ENCODE measurements at places on chromosomes 7 and 10. TPM values are rescaled to one million over a fixed set of nuclear protein-coding genes. Genes with fewer than 3 reads are reported as not detected.
A peak's percentile ranks its signal among the peaks of the same experiment; 100 is the strongest.

DNA sequence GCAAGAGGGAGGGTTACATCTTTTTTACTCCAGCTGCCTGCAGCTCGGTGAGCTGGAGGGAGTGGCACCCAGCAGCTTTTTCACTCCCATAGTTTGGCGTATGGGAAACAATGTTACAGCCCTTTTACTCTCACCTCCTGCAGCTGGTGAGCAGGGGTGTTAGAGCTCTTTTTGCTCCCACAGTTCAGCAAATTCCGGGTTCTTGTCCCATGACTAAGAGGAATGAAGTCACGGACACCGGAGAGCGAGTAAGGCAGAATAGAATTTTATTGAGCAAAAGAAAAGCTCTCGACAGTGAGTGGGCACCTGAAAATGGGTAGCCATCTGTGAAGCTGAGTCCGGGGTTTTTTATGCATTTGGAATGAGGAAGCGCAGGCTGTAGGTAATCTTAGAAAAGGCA is 446.6 kb downstream of the GFRA1 start:
- no peak overlapping the region for H3K4me3 ChIP-seq
- no peak overlapping the region for H3K27ac ChIP-seq
- DNase-seq, result peak; percentile 42
- H3K36me3 ChIP-seq, result no peaks in the 10 kb centered on the region
- no peaks in the 10 kb centered on the region for H3K27me3 ChIP-seq

- no peaks in the 10 kb centered on the region for H3K27me3 ChIP-seq
- DNase-seq, result no peak
Observed at GRCh38 chr10:66951896-66952295, 26.1 kb downstream of the LRRTM3 start.

- peaks cover 2% of the 10 kb centered on the region for H3K4me1 ChIP-seq
- no peaks in the 10 kb centered on the region for H3K36me3 ChIP-seq
- peaks cover 51% of the 10 kb centered on the region for H3K27me3 ChIP-seq
- no peak for DNase-seq
- no peak within 1 kb of the TSS for H3K4me3 ChIP-seq
Observed at GRCh38 chr10:70441161-70441894, at the start of gene NODAL. Gene NODAL, minus strand, starts transcription at chr10:70441681. Its CDS starts 14 bp downstream, at chr10:70441667.

DNA sequence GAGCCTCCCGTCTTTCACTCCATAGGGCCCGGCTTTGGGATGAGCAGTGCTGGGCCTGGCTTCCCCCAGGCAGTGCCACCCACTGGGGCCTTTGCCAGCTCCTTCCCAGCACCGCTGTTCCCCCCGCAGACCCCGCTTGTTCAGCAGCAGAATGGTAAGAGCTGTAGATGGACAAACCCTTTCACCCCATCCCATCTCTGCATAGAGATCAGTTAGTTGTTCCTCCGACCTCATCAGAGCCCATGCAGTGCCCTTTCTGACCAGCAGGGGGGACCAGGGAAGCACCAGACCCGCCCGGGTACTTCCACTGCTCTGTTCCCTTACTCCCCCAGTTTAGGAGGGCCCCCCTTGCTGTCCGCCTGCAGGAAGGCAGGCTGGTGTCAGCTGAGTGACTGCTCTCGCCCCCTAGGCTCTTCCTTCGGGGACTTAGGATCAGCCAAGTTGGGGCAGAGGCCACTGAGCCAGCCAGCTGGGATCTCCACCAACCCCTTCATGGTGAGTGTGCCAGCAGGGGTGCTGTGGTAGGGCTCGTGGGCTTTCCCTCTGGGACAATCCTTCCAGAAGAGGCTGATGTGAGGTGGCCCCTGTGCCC is 9.8 kb downstream of the SAP25 start:
- no peak overlapping the region for H3K4me3 ChIP-seq
- H3K36me3 ChIP-seq, result no peaks in the 10 kb centered on the region
- peak; percentile 63 for DNase-seq
- H3K4me1 ChIP-seq, result peaks cover 2% of the 10 kb centered on the region
- H3K27ac ChIP-seq, result no peak overlapping the region
- no peaks in the 10 kb centered on the region for H3K27me3 ChIP-seq

DNA sequence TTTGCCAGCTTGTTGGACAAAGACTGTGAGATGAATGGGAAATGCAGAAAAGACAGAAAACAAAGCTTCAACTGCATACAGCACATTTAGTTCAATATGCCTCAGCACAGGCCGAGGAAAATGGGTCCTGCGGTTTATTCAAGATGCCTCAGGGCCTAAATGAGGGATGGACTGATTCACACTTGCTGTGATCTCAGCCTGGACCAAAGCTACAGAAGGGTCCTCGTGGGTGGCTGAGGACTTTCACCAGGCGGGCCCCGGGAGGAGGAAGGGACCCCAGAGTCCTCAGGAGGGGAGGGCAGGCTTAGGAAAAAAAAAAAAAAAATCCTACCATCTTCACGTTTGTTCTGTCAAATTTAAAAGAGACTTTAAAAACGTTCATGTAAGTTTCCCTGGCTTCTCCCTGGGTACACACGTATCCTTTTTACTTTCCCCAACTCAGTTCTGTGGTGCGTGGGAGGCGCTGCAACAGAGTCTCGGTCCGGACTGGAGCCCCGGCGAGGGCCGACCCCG is 624 bp upstream of the ZNF783 start:
- H3K4me1 ChIP-seq, result peaks cover 7% of the 10 kb centered on the region
- peaks cover 12% of the 10 kb centered on the region for H3K36me3 ChIP-seq
- H3K27ac ChIP-seq, result peak overlapping the region; percentile 54
- peak; percentile 52 for DNase-seq
- H3K4me3 ChIP-seq, result peak overlapping the region; percentile 61

- DNase-seq, result peak; percentile 16
- H3K27ac ChIP-seq, result peak overlapping the region; percentile 48
- H3K4me3 ChIP-seq, result no peak overlapping the region
- H3K4me1 ChIP-seq, result peaks cover 32% of the 10 kb centered on the region
- peaks cover 56% of the 10 kb centered on the region for H3K36me3 ChIP-seq
Observed at GRCh38 chr10:3777981-3778691, 6.9 kb downstream of the KLF6 start.

GRCh38 chr7:155066417-155066950 is 3.6 kb upstream of the HTR5A start:
- no peaks in the 10 kb centered on the region for H3K36me3 ChIP-seq
- H3K4me1 ChIP-seq, result no peaks in the 10 kb centered on the region
- H3K27ac ChIP-seq, result no peak overlapping the region
- no peaks in the 10 kb centered on the region for H3K27me3 ChIP-seq
- H3K4me3 ChIP-seq, result no peak overlapping the region
- peak; percentile 79 for DNase-seq

- no peaks in the 10 kb centered on the region for H3K36me3 ChIP-seq
- no peak overlapping the region for H3K27ac ChIP-seq
- no peak overlapping the region for H3K4me3 ChIP-seq
- no peak for DNase-seq
Observed at GRCh38 chr10:105094048-105094447, 453.0 kb downstream of the SORCS3 start.

ZPBP gene
- not detected for total RNA-seq
